Stimulated activated CD4-positive, alpha-beta T cell treated with anti-CD3 and anti-CD28 coated beads, TNF-alpha, amount 100 ng/mL, for 1 hour (primary cell): ENCODE measurements at places on chromosomes 12 and 14.

- no peak for DNase-seq
These were observed 81.0 kb downstream of the TMX1 start for GRCh38 chr14:51321036-51321435.

- no peak for DNase-seq
These were observed 8.3 kb upstream of the MYL2 start for GRCh38 chr12:110928700-110929099.

GRCh38 chr12:131893605-131894312 lies 663 bp upstream of the ULK1 start:
- DNase-seq, result no peak

DNA sequence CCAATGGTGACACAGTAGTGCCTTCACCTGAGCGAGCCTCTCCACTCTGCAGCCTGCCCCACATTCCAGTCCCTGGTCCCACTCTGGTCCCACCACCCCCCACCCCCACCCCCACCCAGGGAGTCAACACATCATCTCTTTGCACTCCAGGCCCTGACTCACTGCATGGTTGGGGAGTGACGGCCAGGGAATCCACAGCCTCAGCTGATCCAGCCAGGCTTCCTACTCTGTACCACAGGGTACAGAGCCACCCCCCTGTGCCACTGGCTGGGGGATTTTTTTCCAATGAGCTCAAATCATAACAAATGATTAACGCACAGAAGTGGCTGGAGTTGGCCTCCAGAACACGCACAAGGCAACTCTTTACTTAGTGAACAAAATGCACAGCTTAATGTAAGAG lies 233.7 kb downstream of the NTF3 start:
- no peak for DNase-seq

DNA sequence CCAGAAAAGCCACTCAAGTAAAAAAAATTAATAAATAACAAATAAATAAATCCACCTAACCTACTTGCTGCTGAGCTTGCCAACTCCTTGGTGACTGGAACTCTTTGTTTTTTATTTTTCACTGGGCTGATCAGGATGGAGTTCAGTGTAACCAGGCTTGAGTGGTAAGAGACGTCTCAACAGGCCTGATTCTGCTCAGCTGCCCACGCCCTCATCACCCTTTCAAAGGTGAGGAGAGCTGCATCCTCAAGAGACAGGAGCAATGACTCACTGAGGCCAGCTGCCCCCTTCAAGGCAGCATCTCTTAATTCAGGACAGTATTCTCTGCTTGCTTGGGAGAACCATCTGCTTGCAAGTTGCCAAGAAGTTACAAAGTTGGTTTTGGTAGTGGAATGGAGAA lies 111.9 kb upstream of the CPM start:
- DNase-seq, result no peak

DNA sequence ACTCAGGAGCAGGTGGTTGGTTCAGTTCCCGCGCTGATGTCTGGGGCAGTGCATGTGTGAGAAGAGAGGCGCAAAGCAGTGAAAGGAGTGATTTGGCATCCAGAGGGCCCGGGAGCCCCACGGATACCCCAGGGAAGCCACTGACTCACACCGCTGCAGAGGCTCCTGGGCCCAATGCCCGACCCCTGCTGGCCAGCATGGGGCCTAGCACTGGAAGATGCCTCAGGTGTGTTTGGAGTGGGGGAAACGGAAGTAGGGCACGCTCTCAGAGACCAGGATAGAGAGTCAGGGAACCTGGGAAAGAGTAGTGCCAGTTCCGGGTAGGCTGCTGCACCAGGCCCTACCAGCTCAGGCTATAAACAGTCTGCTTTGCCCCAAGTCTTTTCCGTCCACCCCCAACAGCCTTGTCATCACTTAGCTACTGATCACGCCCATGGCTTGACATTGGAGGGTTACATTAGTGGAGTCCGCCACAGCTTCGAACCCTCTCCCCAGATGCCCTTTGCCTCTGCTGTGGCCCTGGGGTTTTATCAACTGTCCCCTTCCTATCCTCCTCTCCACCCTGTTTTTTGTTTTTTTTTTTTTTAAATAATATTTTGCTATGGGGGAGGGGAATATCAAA lies 9.5 kb upstream of the CSAD start:
- peak; percentile 36 for DNase-seq
